ENCODE measurements at places on chromosomes 2 and 18.

DNA sequence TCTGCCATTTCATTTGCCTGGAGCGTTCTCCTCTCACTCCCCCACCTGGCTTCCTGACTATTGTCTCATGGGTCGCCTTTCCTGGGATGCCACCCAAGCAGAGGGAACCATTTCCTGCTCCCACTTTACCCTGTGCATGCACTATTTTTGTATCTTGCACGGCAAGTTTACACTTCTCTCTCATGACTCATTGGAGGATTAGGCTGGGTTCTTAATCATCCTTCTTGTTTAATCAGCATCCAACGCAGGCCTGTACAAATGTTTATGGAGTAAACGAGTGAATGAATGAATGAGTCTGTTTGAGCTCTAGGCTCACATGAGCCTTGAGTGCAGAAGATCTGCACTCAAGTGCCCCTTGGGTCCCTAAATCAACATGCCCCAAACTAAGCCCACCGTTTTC, 3.8 kb upstream of the ARHGAP25 start:
- peak; percentile 57 for DNase-seq

- DNase-seq: peak; percentile 75
These were observed 17.1 kb upstream of the SNED1 start for GRCh38 chr2:240981280-240981679.

DNA sequence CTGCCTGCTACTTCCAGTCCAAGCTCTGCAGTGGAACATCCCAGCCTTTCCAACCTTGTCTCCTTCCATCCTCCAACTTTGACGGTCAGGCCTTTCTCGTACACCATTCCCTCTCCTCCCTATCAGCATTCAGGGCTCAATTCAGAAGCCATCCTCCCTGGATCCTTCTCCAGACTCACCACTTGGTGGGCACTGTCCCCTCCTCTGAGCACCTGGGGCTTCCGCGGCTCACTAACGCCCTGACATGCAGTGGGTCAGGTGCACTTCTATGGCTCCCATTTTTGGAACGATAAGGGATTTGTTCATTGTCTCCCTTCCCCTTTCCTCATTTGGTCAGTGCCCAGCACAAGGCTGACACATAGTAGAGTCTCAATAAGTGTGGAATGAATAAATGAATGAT, 56.7 kb downstream of the TNS1 start:
- DNase-seq: no peak

DNA sequence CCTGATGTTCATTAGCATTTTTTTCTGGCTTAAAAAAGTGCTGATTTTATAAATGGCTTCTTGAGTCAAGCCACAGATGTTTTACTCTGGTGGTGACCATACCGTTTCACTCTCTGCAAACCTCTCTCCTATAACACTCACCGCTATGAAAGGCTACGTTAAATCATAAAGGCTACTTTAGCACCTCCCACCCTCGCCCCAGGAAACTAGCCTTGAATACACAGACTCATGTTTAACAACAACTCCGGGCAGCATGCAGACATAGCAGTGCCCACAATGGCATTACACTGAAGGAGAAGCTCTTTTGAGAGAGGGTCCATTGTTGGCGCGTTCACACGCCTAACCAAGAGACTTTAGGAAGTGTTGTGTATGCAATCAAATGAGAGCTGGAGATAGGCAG, 5.6 kb downstream of the MYT1L start:
- no peak for DNase-seq

DNA sequence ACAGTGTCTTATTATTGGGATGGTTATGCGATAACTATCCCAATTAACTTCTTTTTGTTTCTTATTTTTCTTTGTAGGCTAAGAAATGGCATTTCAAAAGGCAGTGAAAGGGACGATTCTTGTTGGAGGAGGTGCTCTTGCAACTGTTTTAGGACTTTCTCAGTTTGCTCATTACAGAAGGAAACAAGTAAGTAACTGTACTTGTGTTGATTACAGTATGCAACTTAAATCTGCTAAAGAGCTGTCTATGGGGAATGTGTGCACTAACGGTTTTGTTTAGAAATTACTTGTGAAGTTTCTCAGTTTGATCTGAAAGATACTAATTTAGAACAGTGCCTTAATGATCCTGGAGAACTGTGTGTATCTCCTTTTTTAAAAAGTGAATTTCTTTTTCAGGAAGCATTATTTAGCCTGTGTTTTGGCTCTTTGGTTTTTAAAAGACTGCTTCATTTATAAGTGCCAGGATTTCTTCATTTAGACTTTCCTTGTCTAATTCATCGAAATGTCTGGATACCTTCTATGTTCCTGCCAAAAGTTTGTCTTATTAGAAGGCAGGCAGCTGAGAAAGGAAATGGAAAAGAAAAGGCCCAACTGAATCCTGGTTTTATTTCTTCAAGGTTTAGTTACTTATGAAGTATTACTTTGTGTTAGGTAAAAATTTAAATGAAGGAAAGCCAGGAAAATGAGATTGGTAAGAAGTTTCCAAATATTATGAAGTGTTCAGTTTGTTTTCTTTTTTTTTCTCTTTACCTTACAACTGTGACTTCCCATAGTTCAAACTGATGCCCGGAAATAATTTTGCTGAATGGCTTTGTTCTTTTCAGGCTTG, 40.1 kb downstream of the GPD2 start:
- DNase-seq: no peak

DNA sequence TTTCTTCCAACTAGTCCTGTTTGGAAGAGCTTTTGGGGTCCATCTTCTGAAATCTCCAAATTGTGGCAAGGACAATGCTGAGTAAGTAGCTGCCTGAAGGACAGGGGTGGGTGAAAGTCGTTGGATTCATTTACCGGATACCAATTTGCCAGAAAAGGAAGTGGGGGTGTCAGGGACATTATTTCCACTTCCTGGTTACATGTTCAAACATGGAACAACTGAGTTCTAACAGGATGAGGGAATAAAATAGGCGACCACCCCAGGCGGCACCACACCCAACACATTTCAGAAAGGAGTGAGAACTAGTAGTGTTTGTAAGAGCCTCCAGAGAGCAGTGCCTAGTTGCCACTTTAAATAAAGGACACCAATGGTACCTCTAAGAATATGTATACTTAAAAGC, 158.6 kb upstream of the SERTAD2 start:
- DNase-seq: no peak

DNA sequence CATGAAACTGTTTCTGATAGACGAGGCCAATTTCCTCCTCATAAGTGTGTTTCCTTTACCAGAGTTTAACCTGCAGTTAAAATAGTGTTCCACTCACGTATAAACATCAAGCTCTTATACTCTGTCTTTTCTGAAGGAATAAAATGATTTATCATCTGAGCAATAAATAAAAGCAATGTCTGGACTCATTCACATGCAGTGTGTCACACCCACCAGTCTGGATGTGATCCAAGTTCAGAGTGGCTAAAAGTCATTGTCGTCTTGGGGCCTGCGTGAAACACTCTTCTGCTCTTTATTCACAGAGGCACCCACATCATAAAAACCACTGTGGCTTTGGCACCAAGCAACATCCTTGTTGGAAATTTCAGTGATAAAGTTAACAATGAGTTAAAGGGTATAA, 19.5 kb upstream of the SLC9A4 start:
- DNase-seq: no peak

GRCh38 chr2:111042772-111043771, 77.6 kb upstream of the BCL2L11 start:
- no peak for DNase-seq

GRCh38 chr2:108253106-108253505, 13.3 kb downstream of the SULT1C3 start:
- no peak for DNase-seq

GRCh38 chr2:101418460-101419095, 31.3 kb upstream of the CREG2 start:
- DNase-seq: no peak

All from fibroblast of skin of right quadriceps (primary cell).